Thymus (tissue), 14 donors: ENCODE measurements at places on chromosomes 4 and X. TPM values are rescaled to one million over a fixed set of nuclear protein-coding genes. Genes with fewer than 3 reads are reported as not detected.

The WNK3 gene
- 1.9 TPM for total RNA-seq

- no peaks in the 10 kb centered on the region for H3K4me1 ChIP-seq
- H3K36me3 ChIP-seq = peaks cover 11% of the 10 kb centered on the region
- no peak overlapping the region for H3K4me3 ChIP-seq
- no peaks in the 10 kb centered on the region for H3K27me3 ChIP-seq
Observed at GRCh38 chr4:42425146-42426065, 28.1 kb downstream of the SHISA3 start.

GRCh38 chr4:121256887-121257466 lies 92.9 kb upstream of the TNIP3 start:
- no peaks in the 10 kb centered on the region for H3K27me3 ChIP-seq
- H3K36me3 ChIP-seq = no peaks in the 10 kb centered on the region
- H3K4me1 ChIP-seq = no peaks in the 10 kb centered on the region
- H3K27ac ChIP-seq = no peak overlapping the region
- no peak overlapping the region for H3K4me3 ChIP-seq

- H3K36me3 ChIP-seq = no peaks in the 10 kb centered on the region
Observed at GRCh38 chrX:4151798-4152197, 438.3 kb upstream of the PRKX start.

The MAGEB2 gene
- total RNA-seq = not detected

DNA sequence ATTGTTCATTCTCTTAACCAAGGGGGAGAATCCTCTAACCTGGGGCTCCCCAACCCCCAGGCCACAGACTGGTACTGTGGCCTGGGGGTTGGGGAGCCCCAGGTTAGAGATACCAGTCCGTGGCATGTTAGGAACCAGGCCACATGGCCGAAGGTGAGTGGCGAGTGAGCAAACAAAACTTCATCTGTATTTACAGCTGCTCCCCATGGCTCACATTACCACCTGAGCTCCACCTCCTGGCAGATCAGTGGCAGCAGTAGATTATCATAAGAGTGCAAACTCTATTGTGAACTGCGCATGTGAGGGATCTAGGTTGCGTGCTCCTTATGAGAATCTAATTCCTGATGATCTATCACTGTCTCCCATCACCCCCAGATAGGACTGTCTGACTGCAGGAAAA lies 957.2 kb upstream of the PRKX start:
- no peak overlapping the region for H3K27ac ChIP-seq
- no peaks in the 10 kb centered on the region for H3K27me3 ChIP-seq
- H3K4me1 ChIP-seq = no peaks in the 10 kb centered on the region
- no peaks in the 10 kb centered on the region for H3K36me3 ChIP-seq
- DNase-seq = no peak
- H3K4me3 ChIP-seq = no peak overlapping the region

The FDCSP gene
- total RNA-seq = 7.4 TPM

- H3K27ac ChIP-seq = no peak overlapping the region
- H3K4me3 ChIP-seq = no peak overlapping the region
Observed at GRCh38 chr4:32087211-32087610, 1367.0 kb downstream of the PCDH7 start.

The AFAP1 gene
- total RNA-seq = 3.2 TPM
